ENCODE measurements at places on chromosomes 12 and 14.

DNA sequence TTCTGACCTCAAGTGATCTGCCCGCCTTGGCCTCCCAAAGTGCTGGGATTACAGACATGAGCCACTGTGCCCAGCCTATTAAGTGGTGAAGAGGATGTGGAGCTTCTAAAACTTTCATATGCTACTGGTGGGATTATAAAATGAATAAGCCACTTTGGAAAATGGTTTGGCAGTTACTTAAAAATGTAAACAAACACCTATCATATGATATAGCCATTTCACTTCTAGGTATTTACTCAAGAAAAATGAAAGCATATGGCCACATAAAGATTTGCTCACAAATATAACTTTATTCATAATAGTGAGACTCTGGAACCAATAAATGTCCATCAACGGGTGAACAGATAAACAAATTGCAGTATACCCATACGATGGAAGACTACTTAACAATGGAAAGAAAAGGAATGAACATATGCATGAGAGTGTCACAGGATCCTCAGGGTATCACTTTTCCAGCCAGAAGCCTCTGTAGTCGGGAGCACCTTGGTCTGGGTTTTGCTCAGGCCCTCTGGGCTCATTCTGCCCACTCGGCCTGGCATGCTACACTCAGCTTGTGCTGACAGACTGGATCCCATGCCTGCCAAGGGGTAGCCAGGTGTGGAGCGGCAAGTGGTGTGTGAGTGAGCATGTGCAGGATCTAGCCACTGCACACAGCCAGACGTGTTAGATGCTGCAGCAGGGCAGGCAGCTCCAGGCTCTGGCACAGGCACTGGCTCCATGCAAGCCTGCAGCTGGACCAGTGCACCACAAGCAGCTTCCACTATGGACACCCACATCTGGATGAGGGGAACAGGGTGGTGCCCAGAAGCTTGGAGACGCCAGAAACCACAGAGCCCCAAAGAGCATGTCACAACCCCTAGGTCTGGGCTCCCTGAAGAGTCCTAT is 213.2 kb upstream of the DIO3 start:
- no peak for DNase-seq

GRCh38 chr12:127678945-127679344 is 588.0 kb upstream of the TMEM132C start:
- no peak for DNase-seq

DNA sequence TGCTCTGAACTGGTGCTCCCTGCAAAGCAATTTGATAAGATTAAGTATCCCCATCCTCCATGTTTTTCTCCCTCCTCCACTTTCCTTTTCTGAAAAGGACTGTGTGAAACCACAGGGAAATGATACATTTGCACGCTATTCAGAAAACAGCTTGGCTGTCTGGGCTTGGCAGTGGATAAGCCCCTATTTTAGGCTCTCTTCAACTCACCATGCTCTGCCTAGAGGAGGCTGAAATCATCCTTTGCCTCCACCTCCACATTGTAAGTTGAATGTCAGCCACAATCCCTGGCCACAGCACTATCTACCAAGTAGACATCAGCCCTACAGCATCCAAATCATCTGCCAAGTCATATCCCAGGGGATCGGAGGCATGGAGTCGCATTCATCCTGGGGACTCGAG is 642.3 kb downstream of the RPS29 start:
- DNase-seq, result no peak

- DNase-seq, result no peak
These were observed 685 bp upstream of the MYL6B start for GRCh38 chr12:56151672-56152131.

GRCh38 chr12:131066886-131067490 is 113.3 kb downstream of the ADGRD1 start:
- no peak for DNase-seq

DNA sequence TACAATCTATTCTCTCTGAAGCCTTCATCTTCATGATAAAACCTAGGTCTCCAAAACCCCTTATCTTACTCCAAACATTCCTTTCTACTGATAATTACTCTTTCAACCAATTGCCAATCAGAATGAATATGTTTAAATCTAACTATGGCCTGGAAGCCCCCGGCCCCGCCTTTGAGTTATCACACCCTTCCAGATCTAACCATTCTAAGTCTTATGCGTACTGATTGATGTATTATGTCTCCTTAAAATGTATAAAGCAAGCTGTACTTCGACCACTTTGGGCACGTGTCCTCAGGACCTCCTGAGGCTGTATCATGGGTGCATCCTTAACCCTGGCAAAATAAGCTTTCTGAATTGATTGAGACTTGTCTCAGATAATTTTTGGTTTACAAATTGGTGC is 14.4 kb downstream of the PABPN1 start:
- DNase-seq, result no peak

- no peak for DNase-seq
These were observed 74.6 kb upstream of the MYL2 start for GRCh38 chr12:110995016-110995415.

DNA sequence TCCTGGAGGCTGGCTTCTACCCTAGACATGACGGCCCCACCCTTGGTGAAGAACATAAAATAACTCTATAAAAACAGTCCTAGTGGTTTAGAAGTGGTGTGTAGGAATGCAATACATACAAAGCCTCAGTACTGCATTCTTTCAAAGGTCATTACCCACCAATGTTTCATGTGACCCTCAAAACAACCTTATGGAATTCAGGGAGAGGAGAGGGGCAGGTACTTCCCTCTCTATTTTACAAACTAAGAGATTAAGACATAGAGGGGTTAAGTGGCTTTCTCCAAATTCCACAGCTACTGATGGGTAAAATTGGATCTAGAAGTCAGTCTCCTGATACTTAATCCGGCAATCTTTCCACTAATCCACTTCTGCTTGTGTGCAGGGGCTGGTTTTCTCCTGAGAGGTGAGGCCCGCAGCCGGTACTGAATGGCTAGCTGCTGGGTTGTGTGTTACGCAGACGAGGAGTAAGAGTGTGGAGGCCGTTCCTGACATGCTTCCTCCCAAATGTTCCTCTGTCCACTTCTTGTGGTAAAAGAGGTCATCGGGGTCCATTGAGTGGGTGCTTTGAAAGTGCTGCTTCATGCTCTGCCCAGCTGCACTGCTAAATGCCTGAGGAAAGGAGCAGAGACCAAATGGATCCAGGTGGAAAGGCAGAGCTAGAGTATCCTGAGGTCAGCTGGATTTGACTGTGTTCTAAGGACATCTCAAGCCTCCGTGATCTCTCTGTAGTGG is 16.2 kb downstream of the SLC7A8 start:
- no peak for DNase-seq

- no peak for DNase-seq
These were observed 63.2 kb downstream of the ZNF664 start for GRCh38 chr12:124036171-124036598.

DNA sequence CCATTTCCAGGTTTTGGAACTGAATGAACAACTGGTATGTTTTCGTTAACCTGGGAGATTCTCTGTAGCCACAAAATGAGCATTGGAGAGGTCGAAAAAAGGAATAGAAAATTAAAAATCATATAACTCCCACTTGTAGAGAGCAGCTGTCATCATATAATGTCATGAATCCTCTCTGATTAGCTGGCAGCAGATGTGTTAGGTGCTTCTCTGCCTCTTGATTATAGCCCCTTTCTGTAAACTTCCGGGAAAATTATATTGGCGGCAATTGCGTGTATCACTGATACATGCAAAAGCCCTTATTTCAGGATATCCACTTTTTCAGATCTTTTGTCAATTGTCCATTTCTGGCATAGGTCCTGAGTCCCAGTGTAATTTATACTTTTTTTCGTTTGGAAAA is 31.7 kb downstream of the FGD4 start:
- DNase-seq, result no peak

- no peak for DNase-seq
These were observed 217.9 kb downstream of the KIF21A start for GRCh38 chr12:39224971-39225370.

GRCh38 chr14:26527095-26527494 is 70.7 kb downstream of the NOVA1 start:
- DNase-seq, result no peak

GRCh38 chr12:30953951-30954751 is 27.6 kb downstream of the TSPAN11 start:
- DNase-seq, result no peak

DNA sequence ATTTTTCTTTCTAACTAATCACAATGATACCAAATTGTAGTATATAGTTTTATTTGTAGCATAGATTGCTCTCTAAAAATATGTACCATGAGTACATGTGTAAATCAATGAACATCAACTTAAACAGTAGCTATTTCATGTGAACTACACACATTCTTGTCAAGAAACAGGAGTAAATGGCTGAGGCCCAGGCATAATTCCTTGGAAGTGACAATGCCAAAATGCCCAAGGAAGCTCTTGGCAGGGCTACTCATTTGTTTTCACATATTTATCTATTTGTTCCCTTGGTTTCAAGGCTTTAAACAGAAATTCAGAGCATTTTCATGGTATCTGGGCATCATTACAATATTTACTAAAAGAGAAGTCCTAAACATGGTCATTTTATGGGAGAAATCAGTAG is 165.7 kb downstream of the SLC16A7 start:
- no peak for DNase-seq

DNA sequence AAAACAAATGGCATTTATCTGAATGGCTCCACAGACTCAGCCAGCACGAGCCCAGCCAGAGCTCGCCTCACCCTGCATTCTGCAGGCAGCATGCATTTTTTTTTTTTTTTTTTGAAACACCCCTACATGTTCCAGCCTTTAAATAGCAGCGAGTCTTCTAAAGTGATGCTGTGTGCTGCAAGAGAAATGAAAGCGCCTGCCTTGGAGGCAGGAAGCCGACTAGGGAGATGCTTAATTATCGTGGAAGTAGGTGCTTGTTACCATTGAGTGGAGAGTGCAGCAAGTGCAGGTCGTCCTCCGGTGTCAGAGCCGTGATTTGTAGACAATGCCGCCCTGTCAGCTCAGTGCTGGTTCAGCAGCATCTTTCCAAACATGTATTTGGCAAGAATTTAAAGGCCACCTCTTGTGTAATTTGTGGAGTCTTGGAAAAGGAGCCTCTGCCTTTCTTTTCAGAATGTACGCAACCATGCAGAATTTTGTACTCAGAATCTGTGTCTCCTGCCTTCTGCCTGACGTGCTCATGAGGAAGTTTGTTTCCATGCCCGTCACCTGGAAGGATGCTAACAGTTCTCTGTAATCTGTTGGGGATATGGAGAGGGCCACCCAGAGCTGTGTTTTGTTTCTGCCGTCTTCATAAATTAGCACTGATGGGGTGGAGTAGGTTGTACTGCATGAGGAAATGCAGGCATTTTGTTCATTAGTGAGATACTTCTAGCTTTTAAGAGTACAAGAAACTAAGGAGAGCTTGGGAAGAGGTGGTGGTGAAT is 345.9 kb upstream of the RGS6 start:
- DNase-seq, result no peak

DNA sequence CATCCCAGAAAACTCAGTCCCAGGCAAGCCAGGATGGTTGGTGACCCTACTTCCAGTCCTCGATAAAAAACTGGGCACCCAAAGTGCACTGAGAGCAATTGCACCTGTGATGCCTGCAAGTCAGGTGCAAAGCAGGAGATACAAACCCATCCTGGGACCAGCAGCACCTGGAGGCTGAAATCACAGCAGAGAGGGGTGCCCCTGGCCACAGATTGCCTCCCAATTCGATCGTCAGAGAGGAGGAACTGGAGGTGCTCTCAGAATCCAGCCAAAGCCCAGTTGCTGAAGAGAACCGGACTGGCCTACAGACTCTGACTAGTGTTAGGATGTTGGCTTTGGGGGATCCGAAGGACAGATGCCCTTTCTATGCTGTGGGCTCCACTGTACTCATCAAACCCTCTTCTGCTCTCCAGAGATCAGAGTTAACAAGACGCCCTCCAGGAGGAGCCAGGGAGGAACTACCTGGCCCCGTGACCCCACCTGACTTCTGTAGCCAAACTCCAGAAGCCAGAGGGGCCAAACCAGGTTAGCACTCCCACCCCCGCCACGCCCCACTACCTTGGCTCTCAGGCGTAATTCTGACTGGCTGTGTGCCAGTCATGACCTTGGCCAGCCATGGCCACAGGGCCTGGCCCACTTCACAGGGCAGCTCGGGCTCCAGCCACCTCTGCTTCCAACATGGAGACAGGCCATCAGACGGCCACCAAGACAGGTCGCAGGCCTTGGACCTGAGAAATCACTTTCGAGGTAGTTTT is 284.5 kb upstream of the RTL1 start:
- DNase-seq, result no peak

DNA sequence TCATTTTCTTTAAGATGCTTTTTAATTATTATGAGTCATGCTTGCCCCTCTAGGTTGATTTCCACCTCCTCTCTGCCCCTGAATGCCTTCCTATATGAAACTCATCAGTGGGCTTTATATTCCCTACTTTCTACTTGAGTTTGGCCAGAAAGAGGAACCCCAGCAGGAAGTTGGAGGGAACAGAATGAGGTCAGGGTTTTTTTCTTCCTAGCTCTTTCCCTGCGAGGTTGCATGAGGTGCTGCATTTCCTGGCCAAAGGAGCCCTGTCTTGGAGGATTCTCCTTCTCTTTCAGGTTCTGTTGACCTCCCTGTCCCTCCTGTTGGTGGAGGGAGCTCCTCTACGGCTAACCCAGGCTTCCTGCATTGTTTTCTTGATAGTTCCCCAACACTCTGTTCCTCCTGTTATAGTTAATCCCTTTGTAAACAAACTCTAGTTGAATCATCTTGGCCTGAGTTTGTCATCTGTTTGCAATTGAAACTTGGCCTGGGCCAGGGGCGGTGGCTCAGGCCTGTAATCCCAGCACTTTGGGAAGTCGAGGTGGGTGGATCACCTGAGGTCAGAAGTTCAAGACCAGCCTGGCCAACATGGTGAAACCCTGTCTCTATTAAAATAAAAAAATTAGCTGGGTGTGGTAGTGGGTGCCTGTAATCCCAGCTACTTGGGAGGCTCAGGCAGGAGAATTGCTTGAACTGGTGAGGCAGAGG is 15.3 kb upstream of the SPIC start:
- no peak for DNase-seq

DNA sequence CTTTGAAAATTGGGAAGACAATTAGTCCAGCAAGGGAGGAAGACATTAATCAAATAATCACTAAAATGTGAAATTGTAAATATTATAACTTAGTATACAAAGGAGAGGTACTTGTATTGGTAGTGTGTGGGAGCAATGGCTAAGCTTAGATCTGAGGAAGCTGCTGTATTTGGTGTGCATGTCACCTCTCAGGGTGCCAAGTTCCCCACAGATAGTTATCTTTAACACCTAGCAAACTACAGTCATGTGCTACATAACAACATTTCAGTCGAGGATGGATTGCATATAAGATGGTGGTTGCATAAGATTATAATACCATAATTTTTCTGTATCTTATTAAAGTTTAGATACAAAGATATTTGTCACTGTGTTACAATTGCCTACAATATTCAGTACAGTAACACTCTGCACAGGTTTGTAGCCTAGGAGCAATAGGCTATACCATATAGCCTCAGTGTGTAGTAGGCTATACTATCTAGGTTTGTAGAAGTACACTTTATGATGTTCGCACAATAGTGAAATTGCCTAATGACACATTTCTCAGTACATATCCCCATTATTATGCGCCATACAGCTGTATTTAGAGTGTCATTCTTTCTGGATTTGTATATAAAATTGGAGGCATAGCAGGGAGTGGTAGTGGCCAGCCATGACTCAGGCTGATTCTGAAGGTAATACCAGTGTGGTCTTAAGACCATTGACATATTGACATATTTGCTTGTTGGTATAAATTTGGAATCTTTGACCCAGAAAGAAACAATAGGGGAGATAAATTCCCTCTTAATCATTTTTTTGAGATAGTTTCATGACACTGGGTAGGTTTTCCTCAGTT is 55.8 kb downstream of the RAD51B start:
- DNase-seq, result no peak

Measured in SIG-M5 (cell line).